ENCODE measurements at places on chromosomes 3 and 15. TPM values are rescaled to one million over a fixed set of nuclear protein-coding genes. Genes with fewer than 3 reads are reported as not detected.

Gene RUVBL1
- total RNA-seq, result 83.3 TPM

Gene DLG1
- 58.6 TPM for total RNA-seq

Gene CDHR4
- total RNA-seq, result not detected

Gene EPHB3
- total RNA-seq, result 0.83 TPM

Gene GPR87
- 0.36 TPM for total RNA-seq

Gene TRMT10C
- total RNA-seq, result 27.2 TPM

Gene HIGD2B
- not detected for total RNA-seq

Gene ITGA11
- 2.5 TPM for total RNA-seq

Gene CPA3
- total RNA-seq, result not detected

Gene CHL1
- total RNA-seq, result 1.6 TPM

Gene UBE2E1
- total RNA-seq, result 87.8 TPM

Gene THUMPD3
- total RNA-seq, result 60.5 TPM

Gene RNF123
- total RNA-seq, result 10.8 TPM

Gene CIAO2A
- total RNA-seq, result 69.4 TPM

Gene IGDCC3
- under 0.01 TPM for total RNA-seq

Measured in IMR-90 (cell line).